NCI-H1105 treated with DMSO at 0.1 percent for 48 hours (cell line): ENCODE measurements at places on chromosomes 13 and 19.

DNA sequence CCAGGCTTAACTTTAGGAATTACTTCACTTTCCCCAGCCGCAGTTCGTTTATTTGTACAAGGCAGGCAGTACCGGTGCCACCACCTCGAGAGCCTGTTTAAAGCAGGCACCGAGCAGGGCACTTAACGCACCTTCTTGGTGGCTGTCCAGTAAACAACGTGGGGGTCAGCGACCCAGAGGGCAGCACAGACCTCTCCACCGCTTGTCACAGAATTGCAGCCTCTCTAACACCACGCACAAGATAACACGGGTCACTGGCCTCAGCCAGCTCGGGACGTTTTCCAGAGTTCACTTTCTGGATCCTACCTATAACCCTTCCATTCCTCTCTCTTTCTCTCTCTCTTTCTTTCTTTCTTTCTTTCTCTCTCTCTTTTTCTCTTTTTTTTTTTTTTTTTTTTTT lies 16.8 kb upstream of the ELAVL1 start:
- DNase-seq = no peak

- no peak for DNase-seq
Observed at GRCh38 chr19:2150794-2151338, 500 bp downstream of the AP3D1 start.

DNA sequence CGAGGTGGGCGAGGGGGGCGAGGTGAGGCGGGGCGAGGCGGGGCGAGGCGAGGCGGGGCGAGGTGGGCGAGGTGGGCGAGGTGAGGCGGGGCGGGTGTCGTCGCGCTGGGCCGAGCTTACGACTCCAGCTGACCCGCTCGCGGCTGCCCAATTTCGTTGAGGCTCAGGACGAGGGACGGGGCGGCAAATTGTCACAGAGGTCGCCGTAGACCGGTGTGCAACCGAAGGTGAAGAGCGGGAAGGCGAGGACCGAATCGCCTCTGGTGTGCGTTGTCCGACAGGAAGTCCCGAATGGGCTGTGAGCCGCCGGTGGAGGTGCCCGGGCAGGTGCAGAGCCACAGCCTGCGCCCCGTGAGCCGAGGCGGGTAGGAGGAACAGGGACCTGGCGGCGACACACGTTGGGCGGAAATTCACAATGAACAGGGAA lies at the start of gene LACC1:
LACC1 (plus strand) TSS at position 150 of the 427 bp plus-strand sequence. CDS start 1,082 bp downstream, outside the sequence.
- DNase-seq = peak; percentile 49

DNA sequence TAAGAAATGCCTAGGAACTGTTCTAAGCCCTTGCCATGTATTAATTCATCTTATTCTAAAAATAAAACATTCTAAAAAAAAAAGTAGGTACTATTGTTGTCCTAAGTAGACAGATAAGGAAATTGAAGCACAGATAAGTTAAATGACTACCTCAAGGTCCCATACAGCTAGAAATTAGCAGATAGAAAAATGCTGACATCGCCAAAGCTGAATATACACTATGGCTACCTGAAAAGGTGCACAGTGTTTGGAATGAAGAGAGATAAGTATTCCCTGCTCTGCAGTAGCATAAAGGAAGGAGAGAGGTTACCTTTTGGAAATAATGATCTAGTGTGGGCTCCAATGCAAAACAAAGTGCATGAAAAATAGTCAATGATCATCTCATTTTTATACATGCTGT lies 65.3 kb downstream of the DCT start:
- peak; percentile 44 for DNase-seq

GRCh38 chr19:18853755-18854427 lies 22.1 kb downstream of the UPF1 start:
- DNase-seq = no peak

- no peak for DNase-seq
Observed at GRCh38 chr19:39825093-39825463, 8.9 kb downstream of the DYRK1B start.

GRCh38 chr19:46951171-46951986 lies 68.3 kb upstream of the NPAS1 start:
- no peak for DNase-seq

DNA sequence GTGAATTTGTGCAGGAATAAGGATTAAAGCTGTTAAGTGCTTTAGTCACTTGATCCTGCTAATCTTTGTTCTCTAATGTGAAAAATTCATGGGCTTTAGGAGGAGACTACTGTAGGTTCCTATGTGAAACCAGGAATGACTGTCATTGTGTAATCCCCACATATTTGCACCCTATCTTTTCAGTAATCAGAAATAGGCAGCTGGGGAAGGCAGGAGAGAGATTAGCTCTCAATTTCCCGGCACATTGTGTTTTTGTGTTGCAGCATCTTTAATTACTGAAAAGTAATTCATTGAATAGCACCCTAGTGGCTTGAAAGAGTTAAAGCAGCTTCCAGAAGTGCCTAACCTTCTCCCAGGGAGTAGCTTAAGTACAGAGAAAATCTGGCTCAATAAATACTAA lies 282.9 kb downstream of the OLFM4 start:
- DNase-seq = no peak

- no peak for DNase-seq
Observed at GRCh38 chr13:91632086-91632485, 233.7 kb downstream of the GPC5 start.

- no peak for DNase-seq
Observed at GRCh38 chr13:80374444-80374843, 33.5 kb upstream of the SPRY2 start.

GRCh38 chr13:31172001-31172400 lies 10.3 kb upstream of the HSPH1 start:
- no peak for DNase-seq

GRCh38 chr13:26811581-26811980 lies 51.0 kb upstream of the GPR12 start:
- DNase-seq = peak; percentile 50

- peak; percentile 81 for DNase-seq
Observed at GRCh38 chr19:46783670-46784069, 4.7 kb downstream of the SLC1A5 start.

GRCh38 chr13:104477261-104477660 lies 1411.0 kb upstream of the SLC10A2 start:
- no peak for DNase-seq

- DNase-seq = no peak
Observed at GRCh38 chr19:4831304-4831978, at the start of gene TICAM1. Gene TICAM1 (minus strand): TSS chr19:4831712. CDS start chr19:4818377, 13,335 bp downstream.

DNA sequence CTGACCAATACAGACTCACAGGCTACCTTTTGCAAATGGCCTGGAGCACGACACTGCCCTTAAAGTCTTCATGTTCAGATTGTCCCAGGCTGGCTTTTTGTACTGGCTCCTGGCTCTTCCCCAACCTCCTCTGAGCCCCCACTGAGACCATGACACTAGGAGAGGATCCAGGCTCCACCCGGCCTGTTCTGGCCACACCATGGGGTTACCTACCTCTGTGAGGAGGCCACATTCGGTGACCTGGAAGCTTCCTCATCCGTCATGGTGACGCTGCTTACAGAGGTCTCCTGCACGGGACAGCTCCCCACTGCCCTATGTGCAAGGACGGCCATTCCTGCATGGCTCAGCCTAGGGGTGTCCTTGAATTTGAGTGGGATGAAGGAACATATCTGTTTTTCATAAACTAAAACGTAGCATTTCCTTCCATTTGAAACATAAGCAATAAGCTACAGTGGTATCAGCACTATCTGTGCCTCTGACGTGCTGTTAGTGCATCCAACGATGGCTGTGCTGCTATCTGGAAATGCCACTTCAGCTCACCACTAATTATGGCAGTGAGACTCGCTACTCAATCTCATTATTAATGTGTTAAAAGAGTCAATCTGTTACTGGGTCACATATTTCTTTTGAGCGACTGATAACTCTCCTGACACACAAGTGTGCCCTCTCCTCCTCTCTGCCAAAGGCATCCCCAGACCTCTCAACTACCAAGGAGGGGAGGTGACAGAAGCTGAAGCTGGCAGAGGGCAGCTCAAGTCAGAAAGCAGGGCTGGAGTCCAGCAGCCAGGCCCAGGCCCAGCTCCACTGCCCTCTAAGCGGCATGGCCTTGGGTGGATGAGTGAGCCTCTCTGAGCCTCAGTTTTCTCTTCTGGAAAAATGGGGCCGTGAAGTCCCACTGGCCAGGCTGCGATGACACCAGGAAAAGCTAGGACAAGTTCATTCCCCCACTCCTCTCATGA lies 29.6 kb downstream of the ELL start:
- DNase-seq = no peak

GRCh38 chr13:112034231-112034630 lies 32.7 kb upstream of the SOX1 start:
- no peak for DNase-seq

GRCh38 chr19:51702103-51702824 lies 9.1 kb downstream of the SPACA6 start:
- no peak for DNase-seq

DNA sequence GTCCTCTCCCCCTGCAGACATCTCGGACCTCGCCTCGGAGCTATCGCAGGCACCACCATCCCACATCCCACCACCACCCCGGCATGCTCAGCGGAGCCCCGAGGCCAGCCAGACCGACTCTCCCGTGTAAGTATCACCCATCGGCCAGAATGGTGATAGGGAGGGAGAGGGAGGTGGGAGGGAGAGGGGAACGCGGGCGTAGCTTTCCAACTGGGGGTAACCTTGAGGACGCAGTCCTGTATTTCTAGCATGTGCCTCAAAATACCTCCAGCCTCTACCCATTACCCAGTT lies 26.1 kb downstream of the TJP3 start:
- no peak for DNase-seq

DNA sequence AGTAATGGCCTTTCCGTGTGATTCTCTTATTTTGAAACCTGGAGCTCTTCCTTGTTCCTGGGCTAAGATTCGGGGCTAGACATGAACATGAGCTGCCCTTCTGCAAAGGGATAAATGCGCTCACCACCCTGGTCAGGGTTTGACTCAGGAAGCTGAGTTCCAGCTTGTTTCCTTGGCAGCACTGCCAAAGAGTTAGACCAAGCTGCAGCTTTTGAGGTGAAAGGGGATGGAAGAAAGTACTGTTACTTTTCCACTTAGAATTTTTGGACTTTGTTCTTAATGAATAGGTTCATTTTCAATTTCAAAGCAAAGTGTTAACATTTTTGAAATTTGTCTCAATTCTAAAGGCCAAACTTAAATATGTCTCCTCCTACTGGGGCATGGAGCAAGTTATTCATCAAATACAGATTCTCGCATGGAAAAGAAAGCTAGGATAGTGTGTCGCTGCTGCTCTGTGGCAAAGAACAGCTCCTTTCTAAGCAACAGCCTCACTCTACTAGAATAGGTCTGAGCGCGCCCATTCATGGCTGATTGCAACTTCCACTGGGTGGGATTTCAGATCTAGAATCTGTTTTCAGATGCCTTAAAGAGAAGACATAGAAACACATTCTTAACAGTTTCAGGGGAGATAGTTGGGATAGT lies 2.2 kb downstream of the RGCC start:
- no peak for DNase-seq

GRCh38 chr13:51096131-51096530 lies 14.9 kb downstream of the C13orf42 start:
- no peak for DNase-seq

- no peak for DNase-seq
Observed at GRCh38 chr13:86585835-86586234, 786.6 kb upstream of the SLITRK6 start.

GRCh38 chr19:58279042-58279924 lies 528 bp downstream of the ZNF8 start:
- DNase-seq = peak; percentile 45

- DNase-seq = no peak
Observed at GRCh38 chr13:38602266-38602665, 84.6 kb upstream of the FREM2 start.

DNA sequence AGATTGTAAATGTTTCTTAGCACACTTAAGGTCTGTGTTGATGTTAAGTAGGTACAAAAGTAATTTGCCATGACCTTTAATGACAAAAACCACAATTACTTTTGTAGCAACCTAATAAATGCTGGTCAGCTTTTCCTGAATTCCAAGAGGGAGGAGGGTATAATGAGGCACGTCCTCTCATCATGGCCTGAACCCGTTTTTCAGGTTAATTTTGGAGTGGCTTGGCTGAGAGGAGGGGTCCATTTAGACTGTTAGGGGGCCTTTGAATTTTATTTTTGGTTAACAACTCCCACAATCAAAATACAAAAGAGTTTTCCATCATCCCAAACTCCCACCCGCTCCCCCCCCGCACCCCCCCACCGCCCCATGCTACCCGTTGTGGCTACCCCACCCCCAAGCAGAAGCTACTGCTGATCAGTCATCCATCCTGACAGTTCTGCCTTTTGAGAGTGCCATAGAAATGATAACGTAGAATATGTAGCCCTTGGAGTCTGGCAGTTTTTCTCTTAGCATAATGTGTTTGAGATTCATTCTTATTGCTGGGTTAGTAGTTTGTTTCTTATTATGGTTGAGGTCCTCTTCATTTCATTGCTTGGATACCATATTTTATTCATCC lies 14.4 kb upstream of the PLEKHF1 start:
- no peak for DNase-seq

- no peak for DNase-seq
Observed at GRCh38 chr13:113934576-113934975, 39.3 kb downstream of the C13orf46 start.

DNA sequence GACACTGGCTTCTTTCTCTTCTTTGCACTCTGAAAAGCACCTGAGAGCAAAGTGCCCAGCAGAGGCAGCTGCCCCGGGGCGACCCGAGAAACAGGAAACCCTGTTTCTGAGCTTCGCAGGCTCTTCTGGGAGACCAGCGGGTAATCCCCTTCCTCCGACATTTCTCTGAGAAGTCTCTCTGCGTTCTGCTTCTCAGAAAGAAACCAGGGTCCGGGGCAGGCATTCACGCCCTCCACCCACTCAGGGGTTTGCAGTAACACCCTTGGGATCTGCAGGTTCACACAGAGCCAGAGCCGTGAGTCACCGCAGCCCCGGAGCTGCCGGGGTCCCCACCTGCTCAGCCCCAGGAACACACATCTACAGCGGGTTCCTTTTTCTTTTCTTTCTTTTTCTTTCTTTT lies 86.0 kb downstream of the GADD45B start:
- no peak for DNase-seq
